ENCODE measurements at places on chromosomes 5 and 9.

DNA sequence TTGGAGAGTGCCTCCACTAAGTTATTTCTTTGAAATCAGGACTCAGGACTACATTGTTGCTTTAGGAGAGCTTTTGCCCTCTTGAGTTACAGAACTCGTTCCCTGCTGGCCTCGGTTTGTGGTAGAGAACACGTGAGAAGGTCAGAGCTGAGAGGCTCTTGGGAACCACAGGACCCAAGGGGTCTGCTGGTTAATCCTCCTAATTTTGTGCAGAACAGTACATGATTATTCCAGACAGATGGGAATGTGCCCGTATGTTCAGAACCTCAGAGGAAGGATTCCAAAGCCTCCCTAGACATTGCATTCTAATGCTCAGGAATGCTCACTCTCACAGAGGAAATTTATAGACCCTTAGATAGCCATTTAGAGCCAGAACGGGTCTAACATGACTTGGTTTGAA is 25.2 kb upstream of the BASP1 start:
- no peak for DNase-seq

DNA sequence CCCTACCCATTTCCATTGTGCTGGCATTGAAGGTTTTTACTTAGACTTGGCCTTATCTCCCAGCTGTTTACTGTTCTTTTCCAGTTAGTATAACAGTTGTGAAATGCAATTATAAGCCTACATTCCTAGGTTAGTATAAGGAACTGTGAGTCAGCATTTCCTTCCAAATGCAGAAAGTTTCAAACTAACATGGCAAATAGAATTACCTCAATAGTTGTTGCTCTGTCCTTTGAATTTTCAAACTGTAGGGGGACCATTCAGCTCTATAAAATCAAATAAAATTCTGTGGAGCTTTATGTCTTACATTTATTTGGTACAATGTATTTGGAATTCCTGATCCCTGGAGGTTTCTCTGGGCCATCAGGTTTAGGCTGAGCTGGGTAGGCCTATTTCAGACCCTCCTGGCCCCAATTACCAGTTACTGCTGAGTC is 47.2 kb downstream of the ARHGEF28 start:
- DNase-seq: no peak

GRCh38 chr5:50439221-50439620 is 1.9 kb downstream of the EMB start:
- DNase-seq: no peak

GRCh38 chr9:6640268-6641051 is 5.1 kb downstream of the GLDC start:
- no peak for DNase-seq

DNA sequence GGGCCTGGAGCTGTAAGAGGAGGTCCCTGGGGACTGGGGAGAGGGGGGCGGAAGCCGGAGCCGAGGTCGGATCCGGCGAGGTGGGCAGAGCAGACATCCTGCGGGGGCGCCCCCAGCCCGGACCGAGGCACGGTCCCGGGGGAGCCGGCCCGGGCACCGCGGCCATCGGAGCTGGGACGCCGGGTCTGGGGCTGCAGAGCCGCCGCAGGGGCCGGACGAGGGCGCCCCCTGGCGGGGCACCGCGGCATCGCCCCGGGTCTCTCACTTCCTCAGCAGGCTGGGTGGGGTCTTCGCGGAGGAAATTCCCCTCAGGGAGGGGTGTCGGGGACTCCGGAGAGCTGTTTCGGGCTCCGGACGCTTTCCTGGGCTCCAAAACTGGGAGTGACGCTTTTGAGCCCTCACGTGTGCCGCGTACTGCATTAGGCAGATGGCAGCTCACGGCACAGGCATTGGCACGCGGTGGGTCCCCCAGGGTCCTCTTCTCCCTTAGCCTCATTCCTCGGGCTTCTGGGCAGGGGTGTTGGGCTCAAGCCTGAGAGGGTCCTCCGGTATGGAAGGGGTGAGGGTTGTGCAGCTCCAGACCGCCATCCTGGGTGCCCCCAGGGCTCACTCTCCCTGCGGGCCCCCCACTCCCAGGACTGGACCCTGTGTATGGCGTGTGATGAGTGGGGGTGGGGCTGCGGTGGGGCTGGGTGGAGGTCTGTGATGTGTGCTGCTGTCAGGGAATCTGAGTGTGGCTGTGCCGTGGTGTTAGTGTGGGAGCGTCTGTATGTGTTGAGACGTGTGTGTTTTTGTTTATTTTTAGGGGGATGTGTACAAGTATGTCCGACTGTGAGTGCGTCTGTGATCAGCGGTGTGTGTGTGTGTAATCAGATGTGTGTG is 29.6 kb downstream of the LHX2 start:
- DNase-seq: peak; percentile 72

DNA sequence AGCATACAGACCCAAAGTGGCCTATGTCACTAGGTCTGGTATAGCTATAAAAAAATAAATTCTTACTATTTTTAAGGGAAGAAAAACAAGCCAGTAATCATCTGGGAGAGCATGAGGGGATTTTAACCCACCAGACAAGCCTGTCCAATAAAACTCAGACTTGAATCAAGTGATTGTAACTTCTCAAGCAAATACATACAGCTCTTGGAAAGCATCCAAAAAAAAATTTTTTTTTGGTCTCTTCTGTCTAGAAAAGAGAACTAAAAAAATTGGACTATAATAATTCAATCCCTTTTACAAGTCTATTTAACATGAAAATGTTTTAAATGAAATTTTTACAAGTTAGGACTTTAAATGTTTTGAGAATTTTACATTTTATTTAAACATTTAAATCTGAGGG is 61.7 kb downstream of the FBXL17 start:
- DNase-seq: no peak
